Head of caudate nucleus (tissue), 42 donors: ENCODE measurements at places on chromosomes 6 and 20.
A peak's percentile ranks its signal among the peaks of the same experiment; 100 is the strongest.

- peak; percentile 80 for DNase-seq
These were observed at the start of gene ZSCAN16 for GRCh38 chr6:28124350-28124970. TSS of gene ZSCAN16 (plus strand) at chr6:28124609. CDS start at chr6:28125444, 835 bp downstream.

- DNase-seq: no peak
These were observed 7.7 kb downstream of the NRN1 start for GRCh38 chr6:5998711-5999687.

DNA sequence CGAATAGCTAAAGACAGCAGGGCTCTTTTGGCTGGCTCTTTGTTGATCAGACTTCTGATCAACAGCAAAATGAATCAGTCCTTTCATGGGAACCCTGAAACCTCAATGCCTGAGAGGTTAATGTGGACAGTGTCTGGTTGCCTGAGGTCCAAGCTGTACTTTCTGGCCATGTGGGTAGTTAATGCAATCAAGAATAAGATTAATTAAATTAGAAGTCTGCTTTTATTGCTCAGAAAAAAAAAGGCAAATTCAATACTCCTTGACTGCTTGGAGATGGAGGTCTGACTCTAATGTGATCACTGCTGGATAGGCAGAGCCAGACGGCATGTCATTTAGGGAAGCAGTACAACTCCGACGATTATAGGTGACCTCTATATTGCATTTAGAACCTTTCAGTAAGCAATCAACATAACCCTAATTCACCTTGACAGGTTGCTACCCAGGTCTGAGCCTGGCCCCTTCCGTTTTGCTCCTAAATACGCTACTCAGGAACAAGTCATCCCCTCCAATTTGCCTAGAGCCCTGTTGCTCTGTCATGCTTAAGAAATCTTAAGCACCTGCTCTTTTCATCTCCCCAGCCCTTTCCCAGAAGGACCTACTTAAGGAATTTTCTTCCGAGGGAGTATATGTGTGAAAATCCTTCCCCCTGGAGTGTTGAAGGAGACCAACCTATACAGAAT is 370.0 kb upstream of the SPTLC3 start:
- DNase-seq: no peak

DNA sequence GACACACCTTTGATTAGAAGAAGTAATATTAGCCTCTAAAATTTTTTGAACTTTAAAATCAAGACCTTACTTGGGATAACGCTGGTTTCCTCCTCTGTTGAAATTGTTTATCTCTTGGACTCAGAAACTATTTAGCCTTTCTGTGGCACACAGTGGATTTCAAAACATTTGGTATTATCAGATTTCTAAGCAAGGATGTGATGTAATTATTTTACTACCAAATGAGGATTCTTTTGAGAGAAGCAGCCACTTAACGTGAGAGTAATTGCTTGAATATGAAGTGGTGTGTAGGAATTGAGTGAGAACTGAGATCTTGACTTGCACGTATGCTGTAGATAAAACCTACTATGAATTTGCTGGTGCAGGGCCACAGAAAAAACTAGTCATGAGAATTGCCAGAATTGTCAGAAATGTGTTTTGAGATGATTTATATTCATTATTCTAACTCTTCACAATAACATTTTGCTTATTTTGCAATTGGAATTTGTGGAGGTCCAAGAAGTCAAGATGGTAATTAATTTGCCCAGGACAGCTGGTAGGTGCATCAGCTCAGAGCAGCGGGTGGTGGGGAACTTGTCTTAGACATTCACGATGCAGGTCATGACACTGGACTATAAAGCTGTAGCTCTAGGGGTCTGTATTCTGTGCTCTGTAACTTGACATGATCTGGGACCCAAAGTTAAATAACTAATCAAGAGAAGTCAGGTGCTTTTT is 53.4 kb downstream of the AKAP12 start:
- no peak for DNase-seq

DNA sequence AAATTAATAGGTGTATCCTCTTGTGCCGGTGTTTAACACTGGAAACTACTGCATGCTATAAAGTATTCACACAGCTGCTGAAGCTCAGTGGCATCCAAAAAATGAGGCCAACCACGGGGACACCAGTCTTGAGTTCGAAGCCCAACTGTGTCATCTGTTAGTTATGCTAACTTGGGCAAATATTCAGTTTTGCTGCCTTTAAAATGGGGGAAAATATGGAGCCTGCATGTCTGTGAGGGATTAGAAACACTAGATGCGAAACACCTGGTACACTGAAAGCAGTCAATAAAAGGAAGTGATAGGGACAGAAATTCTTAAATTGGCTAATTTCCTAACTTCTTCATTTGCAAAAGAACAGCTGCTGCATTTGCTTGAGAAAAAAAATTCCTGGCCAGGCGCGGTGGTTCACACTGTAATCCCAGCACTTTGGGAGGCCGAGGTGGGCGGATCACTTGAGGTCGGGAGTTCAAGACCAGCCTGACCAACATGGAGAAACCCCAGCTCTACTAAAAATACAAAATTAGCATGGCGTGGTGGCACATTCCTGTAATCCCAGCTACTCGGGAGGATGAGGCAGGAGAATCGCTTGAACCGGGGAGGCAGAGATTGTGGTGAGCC is 36.6 kb upstream of the MLIP start:
- no peak for DNase-seq
